ENCODE measurements at places on chromosomes 5 and 9.

GRCh38 chr5:113606298-113607134, 93.0 kb downstream of the YTHDC2 start:
- DNase-seq: no peak

GRCh38 chr5:82656341-82656761, 378.2 kb upstream of the RPS23 start:
- DNase-seq: no peak

GRCh38 chr5:94968507-94969095, 316.3 kb downstream of the MCTP1 start:
- DNase-seq: no peak

DNA sequence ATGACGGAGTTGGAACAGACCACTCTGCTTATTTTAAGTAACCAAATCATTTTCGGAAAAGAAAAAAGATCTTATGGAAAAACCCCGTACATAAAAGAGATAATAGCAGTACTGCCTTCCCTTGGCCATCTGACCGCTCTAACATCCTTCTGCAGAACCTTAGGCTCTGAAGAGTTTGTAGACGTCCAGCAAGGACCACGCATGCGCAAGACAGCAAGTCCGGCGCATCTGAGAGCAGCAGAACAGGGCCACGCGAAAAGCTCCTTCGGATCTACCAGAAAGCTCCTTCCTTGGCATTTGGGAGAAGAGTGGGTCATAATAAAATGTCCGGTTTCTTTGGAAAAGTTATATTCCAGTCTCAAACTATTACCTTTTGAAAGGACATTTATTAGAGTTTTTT, 26.8 kb downstream of the PAX5 start:
- DNase-seq: no peak

GRCh38 chr5:168962306-168962705, 338.6 kb downstream of the SLIT3 start:
- DNase-seq: no peak

GRCh38 chr9:111438541-111439235, 45.5 kb downstream of the ECPAS start:
- DNase-seq: no peak

GRCh38 chr5:61228229-61228628, 66.0 kb upstream of the SMIM15 start:
- no peak for DNase-seq

GRCh38 chr5:16588434-16589214, 28.2 kb downstream of the RETREG1 start:
- no peak for DNase-seq

GRCh38 chr5:14097998-14098471, 45.1 kb upstream of the TRIO start:
- DNase-seq: no peak

- no peak for DNase-seq
Observed at GRCh38 chr5:82023644-82024043, 51.8 kb downstream of the ATG10 start.

- DNase-seq: no peak
Observed at GRCh38 chr5:178304016-178304415, 71.4 kb upstream of the PHYKPL start.

- no peak for DNase-seq
Observed at GRCh38 chr5:20610681-20611080, 622.7 kb upstream of the CDH18 start.

DNA sequence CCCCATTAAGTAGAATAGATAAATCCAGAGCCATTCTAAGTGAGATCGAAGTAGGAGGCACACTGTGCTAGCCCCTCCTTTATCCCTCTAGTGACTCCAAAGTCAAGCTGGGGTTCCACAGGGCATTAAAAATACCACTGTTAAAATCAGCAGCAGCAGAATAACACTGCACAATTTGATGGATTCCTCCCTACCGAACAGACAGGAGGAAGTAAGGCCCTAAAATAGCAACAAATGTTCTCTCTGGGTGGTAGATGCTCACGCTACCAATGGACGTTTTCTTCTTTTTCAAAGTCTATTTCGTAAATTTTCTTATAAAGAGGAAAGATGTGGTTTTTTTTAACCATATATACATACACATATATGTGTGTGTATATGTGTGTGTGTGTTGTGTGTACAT, 54.4 kb downstream of the FBXW11 start:
- no peak for DNase-seq

DNA sequence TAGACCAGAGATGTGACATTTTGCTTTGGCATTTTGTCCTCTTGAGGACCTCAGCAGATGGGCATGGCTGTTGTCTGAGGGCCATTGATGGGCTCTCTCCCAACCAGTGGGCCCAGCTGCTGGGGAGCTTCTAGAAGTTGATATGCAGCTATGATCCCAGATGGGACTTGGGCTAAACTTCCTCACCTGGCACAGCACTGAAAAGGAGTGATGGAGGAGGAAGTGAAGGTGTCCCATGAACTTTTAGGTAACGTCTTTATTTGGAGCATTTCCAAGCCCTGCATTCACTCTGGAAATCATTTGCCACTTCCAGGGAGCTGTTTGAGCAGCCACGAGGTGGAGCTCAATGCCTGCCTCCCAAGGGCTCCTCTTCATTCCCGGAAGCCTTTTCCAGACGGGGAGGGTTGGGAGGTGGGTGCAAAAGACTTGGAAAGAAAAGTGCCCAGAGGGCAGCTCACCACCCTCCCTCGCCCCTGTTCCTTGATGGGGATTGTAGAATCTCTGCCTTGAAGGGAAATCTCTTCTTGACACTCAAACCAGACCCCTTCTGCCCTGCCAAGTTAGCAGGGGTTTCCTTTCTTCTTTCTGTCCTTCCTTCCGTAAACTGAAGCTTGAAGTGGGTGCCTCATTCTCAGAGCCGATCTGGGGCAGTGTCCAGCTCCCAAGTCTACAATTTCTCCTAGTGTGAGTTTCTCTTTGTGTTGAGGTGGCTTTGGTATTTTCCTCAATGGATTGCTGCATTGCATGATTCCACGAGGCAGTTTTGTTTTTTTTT, 18.1 kb upstream of the NEUROG1 start:
- no peak for DNase-seq
